ENCODE measurements at places on chromosomes 4 and X.

GRCh38 chr4:80831383-80832361 is 198.8 kb upstream of the BMP3 start:
- DNase-seq = no peak

DNA sequence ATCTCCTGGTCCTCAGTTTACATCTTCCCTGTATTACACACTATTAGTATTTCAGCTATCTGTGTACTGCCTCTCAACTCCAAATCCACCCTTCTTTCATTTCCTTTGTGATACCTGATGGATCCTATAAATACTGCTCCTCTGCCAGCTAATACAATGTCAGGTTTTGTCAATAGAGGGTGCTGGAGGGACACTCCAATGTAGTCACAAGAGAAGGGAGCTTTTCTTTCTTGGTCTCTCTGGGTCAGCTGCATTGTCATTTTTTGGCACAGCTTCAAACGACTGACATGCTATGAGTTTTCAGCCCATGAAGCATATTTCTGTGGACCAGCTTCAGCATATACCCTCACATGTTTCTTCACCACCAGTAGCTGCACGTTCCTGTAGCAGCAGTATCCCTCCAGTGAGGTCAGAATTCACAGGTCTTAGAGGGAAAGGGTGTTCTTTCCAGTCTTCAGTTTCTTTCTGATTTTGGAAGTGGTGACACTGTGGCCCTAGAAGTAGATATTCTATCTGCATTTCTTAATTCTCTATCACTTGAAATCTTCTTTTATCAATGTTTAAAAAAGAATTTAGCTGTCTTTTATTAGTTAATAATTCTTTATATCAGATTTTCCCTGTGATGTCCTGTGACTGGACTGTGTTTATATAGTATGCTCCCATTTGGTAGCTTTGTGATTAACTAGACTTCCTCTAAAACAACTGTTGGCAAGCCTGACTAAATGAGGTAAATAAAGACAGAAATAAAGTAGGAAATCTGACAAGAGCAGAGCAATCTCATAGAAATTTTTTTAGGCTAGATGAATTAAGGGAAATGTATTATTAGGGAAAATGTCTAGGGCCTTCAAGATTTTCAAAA is 60.6 kb downstream of the GABRA2 start:
- no peak for DNase-seq

- DNase-seq = no peak
Observed at GRCh38 chrX:63475200-63475599, 124.1 kb upstream of the SPIN4 start.

GRCh38 chrX:68732906-68733493 is 85.5 kb downstream of the STARD8 start:
- DNase-seq = peak; percentile 27

DNA sequence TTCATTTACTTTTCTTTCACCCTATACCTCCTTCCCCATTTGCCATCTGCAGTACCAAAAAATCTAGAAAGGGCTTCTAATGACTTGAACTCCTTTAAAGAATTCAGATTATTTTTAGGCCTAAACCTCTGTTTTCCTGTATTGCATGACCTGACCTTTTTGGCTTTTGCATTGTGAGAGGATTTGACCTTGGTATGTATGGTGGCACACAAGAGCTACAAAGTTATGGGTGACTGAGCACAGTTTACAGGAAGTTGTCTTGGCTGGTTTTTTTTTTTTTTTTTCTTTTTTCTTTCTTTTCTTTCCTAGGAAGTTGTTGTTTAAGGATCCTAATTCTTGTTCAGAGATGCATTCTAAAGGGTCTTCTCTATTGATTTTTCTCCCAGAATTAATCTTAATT is 32.0 kb upstream of the MTMR8 start:
- DNase-seq = no peak

GRCh38 chr4:20028645-20029044 is 223.1 kb upstream of the SLIT2 start:
- no peak for DNase-seq
